ENCODE measurements at places on chromosomes 11 and 22.

- DNase-seq, result no peak
Observed at GRCh38 chr11:41246399-41246745, 213.1 kb downstream of the LRRC4C start.

GRCh38 chr22:24521791-24522245 is 26.7 kb downstream of the UPB1 start:
- DNase-seq, result peak; percentile 33

DNA sequence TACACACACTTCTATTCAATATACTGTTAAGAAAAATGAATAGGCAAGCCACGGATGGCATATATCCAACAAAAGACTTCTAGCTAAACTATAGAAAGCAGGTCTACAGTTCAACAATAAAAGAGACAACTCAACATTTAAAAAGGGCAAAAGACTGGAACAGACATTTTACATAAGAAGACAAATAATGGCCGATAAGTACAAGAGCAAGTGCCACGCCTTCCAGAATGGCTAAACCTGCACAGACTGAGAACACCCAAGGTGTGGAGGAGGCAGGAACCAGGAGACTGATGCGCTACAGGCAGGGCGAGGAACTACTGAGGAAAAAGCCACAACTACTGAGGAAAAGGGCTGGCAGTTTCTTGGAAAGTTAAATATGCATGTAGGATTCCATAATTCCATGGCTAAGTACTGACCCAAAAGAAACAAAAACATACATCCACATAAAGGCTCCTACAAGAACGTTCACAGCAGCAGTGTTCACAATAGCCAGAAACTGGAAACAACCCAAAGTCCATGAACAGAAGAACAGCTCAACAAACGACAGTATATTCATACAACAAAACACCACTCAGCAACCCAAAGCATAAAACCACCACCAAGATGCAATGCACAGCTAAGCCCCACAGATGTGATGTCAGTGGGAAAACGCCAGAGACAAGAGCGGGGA is 9.6 kb upstream of the MOB2 start:
- DNase-seq, result no peak

- no peak for DNase-seq
Observed at GRCh38 chr11:17642980-17643379, 76.4 kb upstream of the MYOD1 start.

GRCh38 chr11:31875866-31876560 is 64.9 kb upstream of the PAX6 start:
- DNase-seq, result no peak

GRCh38 chr11:30911247-30911646 is 325.1 kb upstream of the MPPED2 start:
- DNase-seq, result no peak

- no peak for DNase-seq
Observed at GRCh38 chr11:62433904-62434276, 15.1 kb downstream of the SCGB1A1 start.

- no peak for DNase-seq
Observed at GRCh38 chr11:26860895-26861294, 133.0 kb upstream of the FIBIN start.

GRCh38 chr11:120229451-120230424 is 10.2 kb upstream of the POU2F3 start:
- DNase-seq, result no peak

- DNase-seq, result no peak
Observed at GRCh38 chr11:48095779-48096470, 115.6 kb downstream of the PTPRJ start.

- no peak for DNase-seq
Observed at GRCh38 chr22:38257181-38257580, 15.6 kb downstream of the TMEM184B start.

GRCh38 chr11:92330114-92330513 is 105.5 kb downstream of the FAT3 start:
- no peak for DNase-seq

DNA sequence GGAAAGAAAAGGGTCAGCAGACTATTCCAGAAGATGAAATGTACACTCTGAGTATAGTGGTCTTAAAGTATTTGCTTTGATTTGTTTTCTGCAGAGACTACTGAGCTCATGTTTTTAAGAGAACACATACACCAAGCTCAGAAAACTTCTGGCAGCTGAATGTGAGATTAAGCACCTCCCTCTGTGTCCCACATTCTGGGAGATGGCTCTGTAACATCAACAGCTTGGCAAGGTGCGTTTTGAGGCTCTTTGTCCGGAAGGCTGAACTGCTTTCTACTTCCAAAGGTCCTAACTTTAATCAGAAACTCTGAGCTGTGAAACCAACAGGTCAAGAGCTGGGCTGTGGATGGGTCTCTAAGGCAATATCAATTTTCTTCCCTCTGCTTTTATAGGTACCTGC is 36.4 kb upstream of the GLYAT start:
- no peak for DNase-seq

DNA sequence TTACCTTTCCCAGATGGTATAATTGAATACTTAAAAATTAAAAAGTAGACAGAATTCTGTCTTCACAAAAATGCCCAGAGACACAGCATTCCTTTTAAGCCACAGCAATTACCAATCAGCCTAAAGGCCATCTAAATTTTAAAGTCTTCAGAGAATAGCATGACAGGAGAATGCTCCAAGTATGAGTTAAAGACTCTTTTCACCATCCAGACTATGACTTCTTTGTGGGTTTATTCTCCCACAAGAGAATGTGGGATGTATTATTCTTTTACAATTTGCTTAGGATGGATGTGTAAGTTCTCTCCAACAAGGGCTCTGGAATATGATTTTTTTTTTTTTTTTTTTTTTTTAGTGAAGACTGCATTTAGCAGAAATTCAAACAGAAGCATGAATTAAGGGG is 249.9 kb downstream of the TTC28 start:
- DNase-seq, result no peak

DNA sequence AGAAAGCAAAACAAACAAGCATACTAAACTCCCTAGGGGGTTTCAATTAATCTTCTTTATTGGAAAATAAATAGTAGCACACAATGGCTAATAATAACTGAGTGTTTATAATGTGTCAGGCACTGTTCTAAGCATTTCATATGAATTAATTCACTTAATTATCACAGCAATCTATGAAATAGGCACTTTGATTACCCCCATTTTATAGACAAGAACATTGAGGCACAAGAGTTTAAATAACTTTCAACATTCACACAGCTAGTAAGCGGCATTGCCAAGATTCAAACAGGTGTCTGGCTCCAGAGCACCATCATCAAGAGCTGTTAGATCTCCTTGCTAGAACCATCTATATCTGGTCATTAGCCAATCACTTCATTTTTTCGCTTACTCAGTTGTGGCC is 43.1 kb downstream of the PRCP start:
- DNase-seq, result no peak

GRCh38 chr11:122085264-122085663 is 30.8 kb downstream of the BLID start:
- no peak for DNase-seq

DNA sequence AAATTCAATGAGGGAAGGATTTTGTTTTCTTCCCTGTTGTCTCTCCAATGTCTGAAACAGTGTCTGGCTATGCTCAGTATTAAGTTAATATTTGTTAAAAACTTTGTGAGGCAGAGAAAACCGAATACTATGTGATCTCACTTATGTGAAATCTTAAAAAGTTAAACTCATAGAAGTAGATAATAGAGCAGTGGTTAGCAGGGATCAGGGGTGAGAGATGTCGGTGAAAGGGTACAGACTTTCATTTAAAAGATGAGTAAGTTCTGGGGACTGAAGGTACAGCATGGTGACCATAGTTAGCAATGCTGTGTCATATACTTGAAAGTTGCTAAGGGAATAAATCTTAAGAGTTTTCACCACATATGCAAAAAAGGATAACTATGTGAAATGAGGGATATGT is 244.6 kb downstream of the AASDHPPT start:
- DNase-seq, result no peak

- DNase-seq, result no peak
Observed at GRCh38 chr11:5286351-5286750, 15.4 kb downstream of the OR51B4 start.

GRCh38 chr11:47177846-47178245 is 1.2 kb upstream of the ARFGAP2 start:
- no peak for DNase-seq

DNA sequence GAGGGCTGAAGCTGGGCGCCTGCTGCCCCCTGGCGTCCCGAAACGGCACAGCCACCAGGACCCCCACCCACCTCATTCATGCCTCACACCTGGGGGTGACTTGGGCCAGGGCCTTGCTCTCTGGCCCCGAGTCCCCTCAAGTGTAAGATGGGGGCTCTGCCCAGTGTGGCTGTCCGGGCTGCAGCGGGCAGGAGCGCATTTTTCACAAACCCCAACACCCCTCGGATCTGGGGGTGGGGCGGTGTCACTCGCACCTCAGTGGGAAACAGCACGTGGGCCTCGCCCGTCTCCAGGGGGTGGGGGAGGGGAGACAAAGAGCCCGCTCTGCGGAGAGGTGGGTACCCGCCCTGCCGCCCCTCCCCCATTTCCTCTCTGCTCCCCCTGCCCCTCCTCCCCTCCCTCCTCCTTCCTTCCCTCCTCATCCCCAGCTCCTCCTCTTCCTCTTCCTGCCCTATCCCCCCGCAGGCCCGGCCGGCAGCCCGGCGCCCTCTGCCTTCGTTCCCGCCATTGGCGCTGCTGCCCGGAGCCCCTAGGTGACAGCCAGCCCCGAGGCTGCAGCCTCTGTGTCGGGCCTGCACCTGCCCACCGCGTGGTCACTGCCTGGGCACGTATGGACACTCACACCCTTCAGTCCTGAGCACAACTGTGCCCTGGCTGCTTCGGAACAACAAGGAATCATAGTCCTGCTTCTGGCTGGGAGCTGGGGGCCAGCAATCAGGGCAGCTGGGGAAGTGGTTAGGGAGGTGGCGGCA is 6.8 kb upstream of the CDKN1C start:
- no peak for DNase-seq

GRCh38 chr11:114208377-114208776 is 87.8 kb upstream of the NNMT start:
- DNase-seq, result no peak

GRCh38 chr11:47366020-47366490 is 12.3 kb downstream of the SPI1 start:
- no peak for DNase-seq

DNA sequence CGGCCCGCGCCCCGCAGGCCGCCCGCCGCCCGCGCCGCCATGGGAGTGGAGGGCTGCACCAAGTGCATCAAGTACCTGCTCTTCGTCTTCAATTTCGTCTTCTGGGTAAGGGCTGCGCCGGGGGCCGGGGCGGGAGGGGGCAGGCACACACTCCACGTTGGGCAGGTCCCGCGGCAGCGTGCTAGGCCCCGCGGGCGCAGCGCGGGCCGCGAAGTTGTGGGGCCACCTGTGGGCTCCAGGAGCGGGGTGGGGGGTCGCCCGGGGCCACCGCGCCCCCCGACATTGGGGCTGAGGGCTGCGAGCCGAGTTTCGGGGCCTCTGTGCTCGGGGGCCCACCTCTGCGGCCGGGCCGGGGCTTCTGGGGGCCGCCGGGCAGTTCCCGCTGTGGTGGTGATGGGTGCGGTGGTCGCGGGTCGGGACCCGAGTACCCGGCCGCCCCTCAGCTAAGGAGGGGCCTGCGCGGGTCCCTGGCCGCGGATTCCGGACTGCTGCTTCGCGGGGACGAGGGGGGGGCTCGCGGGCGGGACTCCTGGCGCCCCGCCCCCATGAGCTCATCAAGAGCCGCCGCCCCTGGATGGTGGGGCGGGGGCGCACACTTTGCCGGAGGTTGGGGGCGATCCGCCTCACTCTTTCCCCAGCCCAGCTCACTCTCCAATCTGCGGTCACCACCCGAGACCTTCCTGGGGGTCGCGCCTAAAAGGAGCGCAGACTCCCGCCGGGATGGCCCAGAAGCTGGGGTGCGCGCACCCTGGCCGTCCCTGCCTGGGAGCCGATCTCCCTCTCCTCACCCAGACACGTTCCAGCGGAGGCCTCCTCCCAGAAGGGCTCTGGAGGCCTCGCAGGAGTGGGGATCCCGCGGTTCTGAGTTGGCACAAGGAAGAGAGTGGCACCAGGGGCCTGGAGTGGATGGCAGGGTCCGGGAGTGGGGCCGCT is 667 bp downstream of the CD81 start:
- no peak for DNase-seq

GRCh38 chr11:95092549-95093324 is 3.1 kb downstream of the ENDOD1 start:
- DNase-seq, result no peak

GRCh38 chr11:8963569-8964323 is 496 bp downstream of the TMEM9B start:
- no peak for DNase-seq

DNA sequence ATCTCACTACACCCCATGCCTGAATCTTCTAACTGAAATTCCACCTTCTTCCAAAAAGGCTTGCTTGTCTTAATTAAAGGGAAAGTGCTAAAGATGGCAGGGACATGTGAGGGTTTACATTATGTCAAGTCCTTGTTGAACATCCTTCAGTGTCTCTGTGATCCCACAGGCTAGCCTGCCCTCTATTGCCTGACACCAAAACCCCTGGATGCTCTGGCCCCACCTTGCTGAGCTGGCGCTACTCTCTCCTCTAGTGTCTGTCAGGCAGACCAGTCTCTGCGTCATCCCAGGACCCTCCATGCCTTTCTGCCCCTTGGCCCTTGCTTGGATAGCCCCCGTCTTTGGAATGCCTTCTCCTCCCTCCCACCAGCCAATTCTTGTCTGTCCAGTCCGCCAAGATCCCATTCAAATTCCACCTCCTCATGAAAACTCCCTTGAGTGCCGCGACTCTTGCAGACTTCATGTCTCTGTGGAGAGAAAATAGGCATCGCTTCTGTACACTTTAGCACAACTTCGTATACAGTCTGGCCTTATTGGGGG is 69.3 kb downstream of the PKNOX2 start:
- no peak for DNase-seq

DNA sequence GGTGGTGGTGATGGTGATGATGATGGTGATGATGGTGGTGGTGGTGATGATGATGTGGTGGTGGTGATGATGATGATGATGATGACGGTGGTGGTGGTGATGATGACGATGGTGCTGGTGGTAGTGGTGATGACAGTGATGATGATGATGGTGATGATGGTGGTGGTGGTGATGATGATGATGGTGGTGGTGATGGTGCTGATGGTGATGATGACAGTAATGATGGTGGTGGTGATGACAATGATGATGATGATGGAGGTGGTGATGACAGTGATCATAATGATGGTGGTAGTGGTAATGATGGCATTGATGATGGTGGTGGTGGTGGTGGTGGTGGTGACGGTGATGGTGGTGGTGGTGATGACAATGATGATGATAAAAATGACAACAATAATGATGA is 52.1 kb upstream of the ANO1 start:
- no peak for DNase-seq

DNA sequence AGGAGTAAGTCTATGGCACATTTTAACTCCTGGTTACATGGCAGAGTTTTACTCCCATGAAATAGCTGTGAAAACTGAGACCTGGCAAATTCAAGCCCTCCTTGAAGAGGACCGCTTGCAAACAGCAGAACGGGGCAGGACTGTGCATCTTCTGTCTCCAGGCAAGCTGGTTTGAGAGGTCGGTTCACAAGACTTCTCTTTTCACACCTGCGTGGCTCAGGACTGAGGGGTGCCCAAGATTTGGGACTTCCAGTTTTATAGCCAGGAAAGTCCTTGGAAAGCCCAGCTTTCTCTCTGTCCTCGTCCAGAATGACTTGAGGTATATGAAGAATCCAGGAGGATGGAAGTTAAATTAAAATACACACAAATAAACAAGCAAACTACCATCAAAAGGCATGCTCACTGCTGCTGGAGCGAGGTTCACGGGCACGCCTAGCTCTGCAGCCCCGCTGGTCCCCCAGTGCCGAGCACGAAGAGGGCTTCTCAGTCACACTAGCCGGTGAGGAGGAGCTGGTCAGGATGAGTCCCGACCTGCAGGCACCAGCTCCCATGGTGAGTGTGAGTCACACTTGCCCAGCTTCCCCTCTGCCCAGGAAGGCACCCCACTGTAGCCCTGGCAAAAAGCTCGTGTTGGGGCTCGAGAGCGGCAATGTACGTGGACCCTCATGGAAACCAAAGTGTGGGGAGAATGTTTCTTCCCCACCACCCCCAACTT is 1382.4 kb downstream of the BRD1 start:
- DNase-seq, result no peak

Measured in right renal cortex interstitium (tissue), 3 donors.